ENCODE measurements at places on chromosomes 16 and 17. TPM values are rescaled to one million over a fixed set of nuclear protein-coding genes. Genes with fewer than 3 reads are reported as not detected.

Gene HEXD
- total RNA-seq = 12.4 TPM

GRCh38 chr17:50487213-50488096, 8.8 kb downstream of the RSAD1 start:
- H3K36me3 ChIP-seq = peaks cover 9% of the 10 kb centered on the region
- peaks cover 5% of the 10 kb centered on the region for H3K4me1 ChIP-seq
- H3K27ac ChIP-seq = no peak overlapping the region
- H3K27me3 ChIP-seq = no peaks in the 10 kb centered on the region
- no peak for DNase-seq
- H3K4me3 ChIP-seq = no peak overlapping the region

Gene OTOP3
- total RNA-seq = not detected

- no peaks in the 10 kb centered on the region for H3K36me3 ChIP-seq
- peaks cover 50% of the 10 kb centered on the region for H3K4me1 ChIP-seq
- no peak overlapping the region for H3K4me3 ChIP-seq
- H3K27ac ChIP-seq = peak overlapping the region; percentile 59
- DNase-seq = peak; percentile 89
Measured at GRCh38 chr17:38628441-38628840, 22.7 kb upstream of the SRCIN1 start.

DNA sequence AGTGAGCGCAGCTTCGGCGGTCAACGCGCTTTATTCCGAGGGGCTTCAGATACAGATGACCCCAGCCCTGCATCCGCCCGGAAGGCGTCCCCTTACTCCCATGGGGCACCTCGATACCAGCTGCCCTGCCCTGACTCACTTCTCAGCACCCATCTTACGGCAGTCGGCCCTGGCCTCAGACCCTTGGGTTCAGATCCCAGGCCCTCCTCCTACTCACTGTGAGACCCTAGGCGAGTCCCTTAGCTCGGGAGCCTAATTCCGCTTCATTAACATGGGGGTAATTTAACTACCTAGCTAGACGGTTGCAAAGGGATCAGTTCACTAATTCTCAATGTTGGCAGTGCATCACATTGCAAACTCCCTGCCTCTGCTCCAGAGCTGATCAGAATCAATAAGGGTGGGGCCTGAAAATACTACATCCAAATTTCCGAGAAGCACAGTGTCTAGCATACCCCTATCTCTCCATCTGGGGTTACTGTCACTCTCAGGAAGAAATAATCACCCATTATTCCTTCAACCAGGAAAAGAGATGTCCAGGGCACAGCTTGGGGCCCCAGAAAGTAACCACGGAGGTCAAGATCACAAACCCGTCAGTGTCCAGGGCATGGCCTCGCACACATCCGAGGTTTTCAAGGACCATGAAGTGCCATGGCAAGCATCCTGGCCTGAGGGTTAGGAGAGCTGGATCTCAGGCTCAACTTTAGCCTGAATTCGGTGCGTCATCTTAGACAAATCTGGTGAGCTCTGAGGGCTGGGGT, 415 bp upstream of the FLOT2 start:
- H3K27ac ChIP-seq = peak overlapping the region; percentile 84
- no peaks in the 10 kb centered on the region for H3K27me3 ChIP-seq
- H3K4me3 ChIP-seq = peak overlapping the region; percentile 93
- H3K36me3 ChIP-seq = no peaks in the 10 kb centered on the region
- DNase-seq = no peak

DNA sequence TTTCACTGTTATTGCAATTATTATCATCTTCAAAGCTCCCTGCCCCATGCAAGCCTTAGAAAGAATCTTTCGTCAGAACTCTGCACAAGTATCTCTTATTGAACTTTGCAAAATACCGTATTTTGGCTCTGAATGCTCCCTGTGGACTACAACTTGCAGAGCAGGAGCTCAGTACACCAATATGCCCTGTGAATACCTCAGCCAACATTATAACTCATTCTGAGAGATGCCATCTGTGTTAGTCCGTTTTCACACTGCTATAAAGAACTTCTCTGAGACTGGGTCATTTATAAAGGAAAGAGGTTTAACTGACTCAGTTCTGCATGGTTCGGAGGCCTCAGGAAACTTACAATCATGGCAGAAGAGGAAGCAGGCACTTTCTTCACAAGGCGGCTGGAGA, 87.2 kb upstream of the XYLT1 start:
- H3K27me3 ChIP-seq = peaks cover 28% of the 10 kb centered on the region
- no peak for DNase-seq
- H3K4me3 ChIP-seq = no peak overlapping the region
- H3K4me1 ChIP-seq = no peaks in the 10 kb centered on the region
- H3K36me3 ChIP-seq = no peaks in the 10 kb centered on the region

Gene ECI1
- 82.0 TPM for total RNA-seq

GRCh38 chr17:74194682-74195081, 8.8 kb upstream of the RPL38 start:
- no peaks in the 10 kb centered on the region for H3K36me3 ChIP-seq
- DNase-seq = no peak
- H3K27ac ChIP-seq = no peak overlapping the region
- H3K4me1 ChIP-seq = peaks cover 14% of the 10 kb centered on the region
- H3K27me3 ChIP-seq = peaks cover 51% of the 10 kb centered on the region

Gene RPH3AL
- total RNA-seq = 6.7 TPM

DNA sequence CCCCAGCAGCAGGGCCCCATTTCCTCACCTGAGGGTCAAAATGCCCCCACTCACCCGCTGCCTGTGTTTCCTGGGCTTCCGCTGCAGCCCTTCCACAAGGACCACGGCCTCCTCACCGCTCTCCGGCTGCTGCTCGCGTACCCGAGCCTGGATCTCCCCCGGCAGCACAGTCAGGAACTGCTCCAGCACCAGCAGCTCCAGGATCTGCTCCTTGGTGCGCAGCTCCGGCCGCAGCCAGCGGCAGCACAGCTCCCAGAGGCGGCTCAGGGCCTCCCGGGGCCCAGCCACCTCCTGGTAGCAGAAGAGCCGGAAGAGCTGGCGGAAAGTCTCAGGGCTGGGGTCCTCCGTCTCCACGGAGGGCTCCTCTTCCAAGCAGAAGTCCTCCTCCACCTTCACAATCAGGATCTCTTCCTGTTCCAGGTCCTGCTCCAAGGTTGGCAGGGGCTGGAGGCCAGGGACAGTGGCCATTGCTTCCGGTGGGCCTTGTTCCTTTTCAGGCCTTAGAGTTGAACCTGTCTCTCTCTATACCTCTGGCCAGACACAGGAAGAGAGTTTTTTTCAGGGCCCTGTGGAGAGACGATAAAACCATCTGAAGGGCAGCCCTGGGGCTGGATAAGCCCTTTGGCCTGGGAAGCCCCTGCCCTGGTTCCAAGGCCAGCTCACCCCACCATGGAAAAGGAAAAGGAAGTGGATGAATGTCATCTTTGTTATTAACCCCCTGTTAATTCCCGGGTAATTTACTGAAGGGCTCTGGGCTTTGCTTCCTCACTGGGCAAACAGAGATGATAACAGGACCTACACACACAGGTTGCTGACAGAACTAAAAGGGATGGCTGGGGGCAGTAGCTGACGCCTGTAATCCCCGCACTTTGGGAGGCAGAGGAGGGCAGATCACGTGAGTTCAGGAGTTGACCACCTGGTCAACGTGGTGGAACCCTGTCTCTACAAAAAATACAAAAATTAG, 1.2 kb downstream of the ZNF500 start:
- DNase-seq = peak; percentile 75
- H3K36me3 ChIP-seq = peaks cover 13% of the 10 kb centered on the region
